HS-27A (cell line): ENCODE measurements at places on chromosomes 12 and 14.

GRCh38 chr12:55420307-55420962 is 5.6 kb upstream of the OR6C76 start:
- DNase-seq, result no peak

DNA sequence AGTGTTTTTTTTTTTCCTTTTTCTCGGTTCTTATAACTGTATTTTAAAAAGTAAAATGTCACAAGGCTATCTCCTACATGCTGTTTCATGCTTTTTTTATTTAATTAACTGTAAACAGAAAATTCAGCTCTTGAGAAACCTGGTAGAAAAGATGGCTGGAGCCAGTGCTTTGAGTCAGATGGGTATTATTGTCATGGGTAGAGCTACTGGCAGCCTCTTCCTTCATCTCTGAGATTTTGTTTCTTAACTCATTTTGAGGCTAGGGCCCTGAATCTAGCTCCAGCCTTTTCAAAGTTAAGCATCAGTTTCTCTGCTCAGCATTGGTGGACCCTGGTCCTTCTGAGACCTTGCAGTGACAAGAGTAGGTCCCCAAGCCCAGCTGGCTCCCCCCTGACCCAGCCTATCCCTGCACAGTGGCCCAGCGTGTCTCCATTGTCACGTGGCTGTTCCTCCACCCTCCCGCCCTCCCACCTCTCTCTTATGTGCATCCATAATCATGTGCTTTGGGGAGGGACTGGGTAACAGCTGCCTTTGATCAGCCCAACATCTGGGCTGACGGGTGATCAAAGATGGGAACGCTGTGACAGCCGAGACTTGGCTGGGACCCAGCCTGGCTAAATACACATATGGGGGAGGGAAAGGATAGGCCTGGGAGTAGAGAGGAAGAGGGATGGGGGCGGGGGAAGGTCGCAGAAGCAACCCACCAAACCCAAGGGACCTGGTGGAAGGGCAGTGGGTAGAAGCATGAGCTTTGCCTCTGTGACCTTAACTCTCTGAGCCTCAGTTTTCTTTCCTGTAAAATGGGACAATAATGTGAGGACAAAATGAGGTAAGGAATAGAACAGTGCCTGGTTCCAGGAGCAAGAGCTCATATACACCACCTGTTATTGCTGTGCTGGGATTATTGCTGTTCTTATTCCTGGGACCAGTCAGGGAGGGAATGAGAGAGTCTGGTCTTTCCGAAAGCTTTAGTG is 24.4 kb upstream of the RBM19 start:
- DNase-seq, result no peak

DNA sequence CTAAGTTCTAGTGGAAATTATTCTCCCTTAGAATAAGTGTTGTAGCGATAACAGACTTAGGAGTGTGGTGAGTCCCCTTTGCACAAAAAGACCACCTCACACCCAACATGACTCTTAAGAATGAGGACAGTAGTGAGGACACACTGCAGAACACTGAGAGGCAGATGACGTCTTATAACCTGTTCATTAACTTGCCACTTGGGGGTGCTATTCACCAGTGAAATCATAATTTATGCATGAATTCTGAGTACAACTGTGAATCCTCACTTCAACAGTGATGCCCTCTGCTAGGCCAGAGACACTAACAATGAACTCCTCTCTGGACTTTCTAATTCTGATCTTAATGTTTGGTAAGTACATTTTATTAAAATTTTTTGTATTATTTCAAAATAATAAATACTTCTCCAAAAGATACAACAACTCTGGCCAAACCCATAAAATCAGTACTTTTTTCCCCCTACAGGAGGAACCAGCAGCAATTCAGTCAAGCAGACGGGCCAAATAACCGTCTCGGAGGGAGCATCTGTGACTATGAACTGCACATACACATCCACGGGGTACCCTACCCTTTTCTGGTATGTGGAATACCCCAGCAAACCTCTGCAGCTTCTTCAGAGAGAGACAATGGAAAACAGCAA is 274.7 kb downstream of the DAD1 start:
- DNase-seq, result peak; percentile 54

DNA sequence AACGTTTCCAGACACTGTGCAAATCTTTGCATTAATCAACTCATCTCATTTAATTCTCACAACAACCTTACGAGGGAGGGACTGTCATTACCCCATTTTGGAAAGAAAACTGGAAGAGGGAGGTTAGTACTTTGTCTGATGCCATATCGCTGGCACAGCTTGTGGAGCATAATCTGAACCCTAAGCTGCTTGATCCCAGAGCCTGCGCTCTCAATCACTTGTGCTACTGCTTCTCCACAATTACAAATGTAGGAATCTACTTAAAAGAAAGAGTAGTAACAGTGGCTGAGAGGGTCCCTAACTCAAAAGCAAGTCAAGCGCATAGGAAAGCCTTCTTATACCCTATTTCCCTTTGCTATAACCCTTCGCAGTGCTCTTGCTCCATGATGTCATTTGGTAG is 3.2 kb downstream of the EFS start:
- no peak for DNase-seq

GRCh38 chr12:53862831-53863230 is 75.8 kb upstream of the HOXC13 start:
- no peak for DNase-seq

GRCh38 chr12:62044450-62045135 is 215.6 kb upstream of the USP15 start:
- DNase-seq, result no peak

- DNase-seq, result peak; percentile 81
Observed at GRCh38 chr14:32507029-32507984, 178.2 kb downstream of the AKAP6 start.

DNA sequence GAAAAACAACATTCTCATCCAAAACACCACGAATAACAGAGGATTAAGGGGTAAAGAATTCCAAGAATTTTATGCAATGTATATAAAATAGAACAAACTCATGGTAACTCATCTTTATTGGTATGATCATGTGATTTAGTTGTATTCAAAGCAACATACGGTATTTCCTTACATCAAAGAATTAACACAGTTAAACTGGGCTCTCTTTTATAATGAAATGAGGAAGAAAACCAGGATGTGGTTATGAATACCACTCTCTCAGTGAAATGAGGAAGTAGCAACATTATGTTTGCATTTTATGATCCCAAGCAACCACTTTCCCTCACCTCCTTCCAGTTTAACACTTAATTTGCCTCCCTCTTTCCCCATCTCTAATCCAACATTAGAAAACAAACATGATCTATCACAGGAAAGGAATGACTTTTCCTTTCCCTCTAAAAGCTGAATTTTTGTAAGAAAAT is 22.9 kb downstream of the SPTLC2 start:
- no peak for DNase-seq

- DNase-seq, result no peak
Observed at GRCh38 chr12:120196363-120196762, 1.8 kb upstream of the GCN1 start.

DNA sequence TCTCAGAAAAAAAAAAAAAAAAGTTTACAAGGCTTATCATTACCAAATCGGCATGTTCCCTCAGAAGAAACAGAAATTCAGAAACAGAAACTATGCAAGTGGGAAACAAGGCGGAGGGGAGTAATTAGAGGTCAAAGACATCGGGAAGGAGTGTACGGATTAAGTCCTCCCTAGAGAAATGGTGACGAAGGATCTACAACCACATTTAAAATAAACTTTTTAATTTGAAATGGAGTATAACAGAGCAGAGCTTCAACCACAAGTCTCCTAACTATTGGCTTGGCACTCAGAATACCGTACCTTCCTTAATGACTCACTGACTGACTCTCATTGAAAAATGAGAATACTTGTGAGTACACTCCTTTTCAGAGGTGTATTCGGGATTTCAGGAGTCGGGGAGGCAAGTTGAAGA is 908 bp downstream of the ENTPD5 start:
- DNase-seq, result peak; percentile 50

- DNase-seq, result no peak
Observed at GRCh38 chr12:4506870-4507269, 31.8 kb upstream of the RAD51AP1 start.

DNA sequence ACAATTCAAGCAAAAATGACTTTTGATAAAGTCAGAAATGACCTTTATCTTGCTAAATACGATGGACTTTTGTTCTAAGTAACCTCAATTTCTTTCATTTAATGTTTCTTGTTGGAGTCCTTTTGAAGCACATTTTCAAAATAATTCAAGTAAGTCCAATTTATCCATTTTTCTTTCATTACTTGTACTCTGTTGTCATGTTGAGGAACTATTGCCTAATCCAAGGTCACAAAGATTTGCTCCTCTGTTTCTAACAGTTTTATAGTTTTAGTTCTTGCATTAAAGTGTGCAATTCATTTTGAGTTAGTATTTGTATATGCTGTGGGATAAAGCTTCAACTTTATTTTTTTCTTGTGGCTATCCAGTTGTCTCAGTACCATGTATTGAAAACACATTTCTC is 66.7 kb downstream of the CCER1 start:
- DNase-seq, result no peak

GRCh38 chr14:74879427-74880182 is 2.1 kb upstream of the DLST start:
- no peak for DNase-seq

- DNase-seq, result no peak
Observed at GRCh38 chr14:81062816-81063215, 107.4 kb downstream of the TSHR start.

GRCh38 chr12:19243551-19243950 is 114.0 kb downstream of the PLEKHA5 start:
- DNase-seq, result no peak
